ENCODE measurements at places on chromosomes 1 and 21.

DNA sequence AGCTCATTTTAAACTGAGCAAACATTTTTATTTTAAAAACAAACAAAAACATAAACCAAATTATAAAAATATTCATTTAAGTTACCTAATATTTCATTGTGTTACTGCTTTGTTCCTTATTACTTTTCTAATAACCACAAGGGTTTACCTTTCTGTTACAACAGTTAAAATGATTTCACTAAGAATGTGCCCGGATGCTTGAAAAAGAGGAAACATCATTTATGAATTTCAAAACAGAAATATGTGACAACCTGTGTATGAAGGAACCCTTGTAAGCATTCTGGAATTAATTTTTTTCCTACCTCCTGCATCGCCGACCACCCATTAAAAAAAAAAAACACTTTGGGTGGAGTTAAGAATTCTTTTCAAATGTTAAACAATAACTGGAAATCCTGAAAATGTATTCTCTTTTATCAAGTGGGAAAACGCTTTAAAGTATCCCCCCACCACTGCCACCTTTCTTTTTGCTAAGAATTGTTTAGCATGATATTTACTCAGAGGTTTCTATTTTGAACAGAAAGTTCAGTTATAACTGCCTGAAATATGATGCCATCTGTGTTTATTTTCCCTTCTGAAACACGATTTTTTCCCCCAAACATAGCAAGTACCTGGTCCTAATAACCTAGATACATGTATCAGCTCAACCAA is 9.1 kb downstream of the CYYR1 start:
- no peak for DNase-seq

DNA sequence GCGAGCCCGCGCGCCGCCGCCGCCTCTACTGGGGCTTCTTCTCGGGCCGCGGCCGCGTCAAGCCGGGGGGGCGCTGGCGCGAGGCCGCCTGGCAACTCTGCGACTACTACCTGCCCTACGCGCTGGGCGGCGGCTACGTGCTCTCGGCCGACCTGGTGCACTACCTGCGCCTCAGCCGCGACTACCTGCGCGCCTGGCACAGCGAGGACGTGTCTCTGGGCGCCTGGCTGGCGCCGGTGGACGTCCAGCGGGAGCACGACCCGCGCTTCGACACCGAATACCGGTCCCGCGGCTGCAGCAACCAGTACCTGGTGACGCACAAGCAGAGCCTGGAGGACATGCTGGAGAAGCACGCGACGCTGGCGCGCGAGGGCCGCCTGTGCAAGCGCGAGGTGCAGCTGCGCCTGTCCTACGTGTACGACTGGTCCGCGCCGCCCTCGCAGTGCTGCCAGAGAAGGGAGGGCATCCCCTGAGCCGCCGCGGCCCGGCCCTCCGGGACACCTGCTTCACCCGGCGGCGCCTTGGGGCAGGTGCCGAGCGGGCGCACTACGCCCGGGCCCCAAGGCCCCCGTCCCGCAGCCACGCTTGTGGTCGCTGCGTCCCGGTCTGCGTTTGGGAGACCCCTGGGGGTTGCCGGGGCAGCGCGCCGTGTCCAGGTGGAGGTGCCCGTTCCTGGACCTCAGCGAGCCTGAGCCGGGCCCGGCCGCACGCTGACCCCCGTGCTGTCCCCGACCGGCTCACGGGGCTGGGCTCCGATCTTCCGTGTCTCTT is 944 bp downstream of the B3GALT6 start:
- DNase-seq = no peak

DNA sequence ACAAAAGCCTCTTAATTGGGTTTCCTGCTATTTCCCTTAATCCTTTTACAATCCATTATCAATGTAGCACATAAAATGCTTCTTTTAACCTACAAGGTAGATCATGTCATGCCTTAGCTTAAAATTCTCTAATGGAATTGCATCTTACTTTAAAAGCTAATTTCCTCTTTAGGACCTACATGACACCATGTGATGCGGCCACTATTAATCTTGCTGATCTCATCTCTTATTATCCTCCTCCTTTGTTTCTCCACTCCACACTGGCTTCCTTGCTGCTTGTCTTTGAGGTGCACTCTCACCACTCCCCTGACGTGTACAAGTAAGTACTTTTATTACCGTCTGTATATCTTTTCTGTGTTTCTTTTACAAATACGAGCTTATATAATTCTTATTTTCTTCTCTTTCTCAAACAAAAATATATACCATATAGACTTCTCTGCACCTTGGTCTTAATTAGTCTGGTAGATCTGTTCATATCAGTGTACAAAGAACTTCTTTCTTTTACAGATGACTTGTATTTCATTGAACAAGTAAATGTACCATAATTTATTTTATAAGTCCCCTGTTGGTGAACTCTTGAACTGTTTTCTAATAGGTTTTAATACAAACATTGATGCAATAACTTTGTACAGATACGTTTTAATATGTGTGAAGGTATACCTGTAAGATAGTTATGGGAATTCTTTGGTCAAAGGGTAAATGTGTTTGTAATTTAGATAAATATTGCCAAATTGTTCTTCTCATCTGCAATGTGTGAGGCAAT is 28.2 kb downstream of the GPR88 start:
- no peak for DNase-seq

DNA sequence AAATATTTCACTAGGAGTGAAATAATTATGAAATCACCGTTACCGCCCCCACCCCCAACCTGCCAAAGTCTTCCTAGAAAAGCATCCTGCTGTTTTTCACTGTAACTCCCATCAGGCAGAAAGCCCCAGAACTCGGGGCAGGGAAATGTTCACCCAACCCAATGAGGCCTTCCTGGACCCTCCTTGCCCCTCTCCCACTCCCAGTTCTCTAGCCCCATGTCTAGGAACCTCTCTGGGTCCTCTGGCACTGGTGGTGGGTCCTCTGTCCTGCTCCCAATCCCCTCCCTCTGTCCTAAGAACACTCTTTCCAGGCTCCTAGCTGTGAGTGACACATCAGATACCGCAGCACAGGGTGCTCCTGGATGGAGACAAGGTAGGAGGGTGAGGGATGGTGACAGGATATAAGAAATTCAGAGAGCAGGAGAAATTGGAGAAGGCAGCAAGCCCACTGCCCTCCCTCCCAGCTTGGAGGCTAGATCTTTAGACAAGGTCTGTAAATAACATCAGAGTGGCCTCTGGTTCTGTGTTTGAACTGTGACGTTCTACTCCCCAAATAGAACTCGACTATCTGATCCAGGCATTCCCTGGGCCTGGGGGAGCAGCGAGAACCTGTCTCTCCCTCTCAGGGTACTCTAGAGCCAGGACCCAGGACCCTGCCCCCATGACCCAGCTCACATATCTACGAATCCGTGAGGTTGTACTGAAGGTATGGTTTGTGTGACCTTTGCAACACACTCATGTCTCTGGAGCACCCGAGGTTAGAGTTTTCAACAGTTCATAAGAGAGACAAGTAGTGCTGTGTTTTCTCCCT is 23.3 kb upstream of the BTG2 start:
- no peak for DNase-seq

DNA sequence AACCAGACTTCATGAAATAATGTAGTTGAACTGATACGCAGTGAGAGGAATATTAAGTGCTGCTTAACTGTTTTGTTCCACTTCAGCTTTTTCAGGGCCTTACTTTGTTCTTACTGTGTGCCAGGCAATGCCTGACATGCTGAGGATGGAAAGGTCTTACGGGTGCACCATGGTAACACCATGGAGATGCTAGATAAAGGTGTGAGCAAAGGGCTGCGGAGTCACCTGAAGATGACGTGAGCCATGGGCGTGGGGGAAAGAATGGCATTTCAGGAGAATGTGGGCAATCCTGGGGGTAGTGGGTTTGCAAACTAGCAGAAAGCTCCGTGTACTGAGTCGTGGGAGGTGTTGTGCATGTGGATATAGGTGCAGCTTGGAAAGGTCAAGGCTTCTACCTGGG is 27.3 kb downstream of the MAN1C1 start:
- no peak for DNase-seq

DNA sequence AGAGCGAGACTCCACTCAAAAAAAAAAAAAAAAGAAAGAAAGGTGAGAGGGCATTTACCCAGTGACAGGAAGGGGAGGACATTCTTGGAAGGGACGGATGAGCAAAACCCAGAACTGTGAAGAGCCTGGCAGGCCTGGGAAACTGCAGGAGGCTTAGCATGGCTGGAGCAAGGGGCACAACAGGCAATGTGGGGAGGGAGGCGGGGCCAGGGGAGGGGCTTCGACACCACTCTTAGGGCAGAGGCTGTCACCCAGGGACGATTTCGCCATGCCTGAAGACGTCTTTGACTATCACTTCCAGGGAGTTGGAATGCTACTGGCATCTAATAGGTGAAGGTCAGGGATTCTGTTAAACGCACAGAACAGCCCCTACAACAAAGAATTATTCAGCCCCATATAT is 184.0 kb downstream of the HUNK start:
- no peak for DNase-seq

DNA sequence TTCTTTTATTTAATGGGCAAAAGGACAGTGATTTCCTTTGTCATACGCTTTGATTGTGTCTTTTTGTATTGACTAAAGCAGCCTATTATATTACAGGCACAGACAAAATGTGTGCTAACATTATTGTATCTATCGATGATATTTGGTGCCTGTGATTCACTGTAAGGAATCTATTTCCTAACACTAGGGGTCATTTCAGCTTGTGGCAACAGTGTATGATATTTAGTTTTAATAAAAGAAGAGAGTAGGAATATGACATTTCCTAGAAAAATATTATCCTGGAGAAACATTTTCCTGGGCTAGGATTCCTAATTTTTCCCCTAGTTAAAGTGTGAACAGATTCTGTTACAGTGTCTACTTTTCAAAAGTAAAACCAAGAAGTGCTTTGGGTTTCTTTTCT is 42.8 kb downstream of the TYW3 start:
- no peak for DNase-seq

- DNase-seq = no peak
Measured at GRCh38 chr1:150474869-150475268, 12.3 kb upstream of the TARS2 start.

Measured in fibroblast of skin of right quadriceps (primary cell).